K562 (cell line): ENCODE measurements at places on chromosomes 2 and 18.

GRCh38 chr18:250685-251084 lies 17.2 kb downstream of the THOC1 start:
- DNase-seq: no peak

GRCh38 chr2:180980943-180981911 lies 822 bp downstream of the UBE2E3 start:
- DNase-seq: no peak

- DNase-seq: no peak
Measured at GRCh38 chr2:203869223-203870042, 1.9 kb downstream of the CTLA4 start.

DNA sequence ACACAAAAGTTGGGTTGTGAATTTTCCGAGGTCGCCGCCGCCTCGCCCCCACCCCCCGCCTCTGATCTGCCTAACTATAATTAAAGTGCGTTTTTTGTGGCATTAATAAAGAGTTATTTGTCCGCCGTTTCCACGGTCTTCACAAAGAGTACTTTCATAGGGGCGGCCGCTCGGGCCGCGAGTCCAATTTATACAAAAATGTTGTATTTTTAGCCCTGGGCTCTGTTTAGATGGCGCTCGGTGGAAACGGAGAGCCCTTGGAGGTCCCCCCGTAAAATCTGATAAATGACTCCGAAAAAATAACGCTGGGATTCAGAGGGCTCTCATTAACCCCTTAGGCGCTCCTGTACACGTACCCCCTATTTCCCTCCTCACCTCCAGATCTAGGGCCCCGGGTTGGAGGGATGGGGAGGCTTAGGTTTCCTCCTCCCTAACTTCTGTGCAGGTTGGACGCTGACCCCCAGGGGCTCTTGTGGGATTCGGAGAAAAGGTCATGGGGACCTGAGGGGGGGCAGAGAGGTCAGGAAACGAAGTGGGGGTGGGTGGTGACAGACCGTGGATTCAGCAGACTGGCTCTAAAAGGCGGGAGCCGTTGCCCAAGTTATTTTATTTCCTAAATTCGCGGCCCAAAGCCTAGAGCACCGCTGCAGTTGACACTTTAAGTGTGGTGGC lies 1.9 kb downstream of the CYP26B1 start:
- no peak for DNase-seq

- DNase-seq: no peak
Measured at GRCh38 chr2:42438685-42439084, 55.1 kb downstream of the KCNG3 start.

DNA sequence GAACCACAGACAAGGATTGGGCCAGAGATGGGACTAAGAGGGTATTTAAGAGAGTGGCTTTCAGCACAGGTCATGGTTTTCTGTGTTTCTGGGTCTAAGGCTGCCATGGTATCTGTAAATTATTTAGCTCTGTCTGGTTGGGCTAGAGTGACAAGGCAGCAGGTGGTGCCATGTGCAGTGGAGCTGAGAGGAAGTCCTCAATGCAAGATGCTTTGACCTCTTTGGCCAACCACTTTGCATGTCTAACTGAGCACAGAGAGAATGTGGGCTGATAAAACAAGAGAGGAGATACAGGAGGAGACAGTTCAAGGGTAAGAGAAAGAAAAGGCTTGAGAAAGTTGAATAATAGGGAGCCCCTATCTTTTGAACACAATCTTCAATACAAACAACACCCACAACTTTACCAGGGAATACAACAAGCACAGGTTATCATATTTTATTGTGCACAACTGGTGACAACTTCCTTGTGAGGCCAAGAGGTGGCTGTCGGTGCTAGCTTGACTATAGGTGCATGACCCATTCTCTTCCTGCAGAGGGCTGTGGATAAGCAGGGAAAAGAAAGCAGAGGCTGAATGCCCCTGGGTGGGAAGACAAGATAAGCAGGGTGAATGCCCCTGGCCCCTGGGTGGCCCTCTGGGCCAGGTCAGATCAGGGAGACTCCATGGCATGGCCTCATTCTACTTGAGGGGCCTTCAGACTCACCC lies 12.3 kb downstream of the FLACC1 start:
- peak; percentile 17 for DNase-seq

GRCh38 chr2:178256382-178257042 lies 62.2 kb downstream of the OSBPL6 start:
- DNase-seq: no peak

DNA sequence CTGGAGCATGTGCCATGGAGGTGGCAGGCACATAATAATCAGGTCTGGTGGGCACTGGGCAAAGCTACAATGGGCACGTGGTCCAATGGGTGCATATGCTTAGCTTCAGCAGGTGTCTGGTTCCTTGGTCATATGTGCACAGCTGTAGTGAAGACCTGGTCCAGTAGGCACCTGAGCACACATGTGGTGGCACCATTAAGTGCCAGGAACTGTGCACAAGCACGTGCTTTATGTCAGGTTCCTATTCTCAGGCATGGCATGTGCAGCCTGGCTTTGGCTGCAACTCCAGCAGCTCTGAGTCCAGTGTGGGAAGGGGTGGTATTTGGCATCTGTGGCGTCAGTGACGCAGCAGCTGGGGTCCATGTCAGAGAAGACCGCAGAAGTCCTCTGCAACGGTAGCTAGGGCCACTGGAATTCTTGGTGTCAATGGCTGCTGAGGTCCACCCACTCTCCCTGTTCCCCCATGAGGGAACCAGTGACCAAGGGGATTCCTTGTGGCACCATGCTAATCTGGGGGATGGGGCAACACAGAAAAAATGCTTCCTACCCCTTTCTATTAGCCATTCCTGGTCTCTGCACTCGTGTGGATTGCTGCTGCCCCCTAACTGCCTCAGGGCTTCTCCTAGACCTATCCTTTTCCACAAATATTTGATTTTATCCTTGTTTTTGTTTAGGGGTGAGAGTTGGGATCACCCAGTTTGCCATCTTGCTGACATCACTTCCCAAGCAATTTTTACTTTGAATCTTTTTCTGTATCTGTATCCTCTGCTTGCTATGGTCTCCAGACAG lies 262.9 kb upstream of the MAP2 start:
- no peak for DNase-seq

- DNase-seq: no peak
Measured at GRCh38 chr2:56613920-56614319, 430.1 kb downstream of the CCDC85A start.
